ENCODE measurements at places on chromosomes 2 and 18. TPM values are rescaled to one million over a fixed set of nuclear protein-coding genes. Genes with fewer than 3 reads are reported as not detected.

GRCh38 chr2:19857100-19857499, 44.7 kb downstream of the TTC32 start:
- DNase-seq, result no peak

DNA sequence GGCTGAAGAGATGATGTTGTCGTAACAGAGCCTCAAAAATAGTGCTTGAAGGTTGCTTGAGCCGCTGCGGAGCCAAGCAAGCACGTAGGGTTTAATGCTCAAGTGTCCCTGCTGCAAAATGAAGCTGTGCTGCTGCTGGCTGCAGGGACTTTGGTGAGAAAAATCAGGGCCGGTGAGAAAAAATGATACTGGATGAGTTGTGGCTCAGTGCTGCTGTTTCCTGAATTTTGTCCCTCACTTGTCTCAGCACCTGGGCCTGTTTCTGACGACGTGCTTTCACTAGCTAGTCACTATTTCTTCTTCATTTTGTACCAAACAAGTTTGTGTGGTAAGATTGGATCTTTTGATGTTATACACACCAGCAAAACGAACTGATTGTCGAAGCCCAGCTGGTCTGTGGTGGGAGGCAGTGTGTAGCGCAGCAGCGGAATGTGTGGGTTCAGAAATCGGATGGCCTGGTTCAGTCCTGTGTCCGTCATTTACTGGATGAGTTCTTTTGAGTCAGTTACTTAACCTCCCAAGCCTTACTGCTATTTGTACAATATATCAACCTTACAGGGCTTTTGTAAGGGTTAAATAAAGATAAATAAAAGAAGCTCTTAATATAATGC, 172.8 kb upstream of the FOSL2 start:
- DNase-seq, result no peak

DNA sequence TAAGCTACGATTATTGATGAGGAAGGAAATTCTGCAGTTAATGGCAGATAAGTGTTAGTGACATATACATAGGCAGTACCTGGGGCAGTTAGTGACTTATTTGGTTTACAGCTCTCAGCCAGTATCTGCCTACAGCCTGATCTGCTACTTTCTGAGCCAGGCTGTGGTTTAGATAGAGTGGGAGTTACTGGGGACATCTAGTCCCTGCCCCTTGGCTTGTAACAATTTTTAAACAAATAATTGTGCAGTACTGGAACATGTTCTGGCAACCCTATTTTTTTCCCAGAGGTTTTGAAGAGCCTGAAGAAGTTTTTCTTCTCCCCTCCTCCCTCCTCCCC, 2.3 kb downstream of the KIF5C start:
- DNase-seq, result no peak

DNA sequence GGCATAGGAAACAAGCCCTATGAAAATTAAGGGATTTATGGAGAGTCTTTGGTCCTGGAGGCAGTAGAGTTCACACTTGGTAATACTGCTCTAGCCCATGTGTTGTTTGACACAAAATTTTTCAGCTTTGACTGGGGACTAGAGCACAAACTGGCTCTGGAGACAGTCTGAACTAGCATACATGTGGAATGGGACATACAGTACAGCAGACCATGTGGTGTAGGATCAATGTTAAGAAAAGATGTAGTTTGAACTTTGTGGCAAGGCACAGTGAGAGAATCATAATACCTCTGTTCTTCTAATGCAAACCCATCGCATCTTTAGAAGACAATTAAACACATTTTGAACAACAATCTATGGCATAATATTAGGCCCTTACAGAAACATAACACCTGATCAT, 521.5 kb upstream of the DDX18 start:
- DNase-seq, result no peak

DNA sequence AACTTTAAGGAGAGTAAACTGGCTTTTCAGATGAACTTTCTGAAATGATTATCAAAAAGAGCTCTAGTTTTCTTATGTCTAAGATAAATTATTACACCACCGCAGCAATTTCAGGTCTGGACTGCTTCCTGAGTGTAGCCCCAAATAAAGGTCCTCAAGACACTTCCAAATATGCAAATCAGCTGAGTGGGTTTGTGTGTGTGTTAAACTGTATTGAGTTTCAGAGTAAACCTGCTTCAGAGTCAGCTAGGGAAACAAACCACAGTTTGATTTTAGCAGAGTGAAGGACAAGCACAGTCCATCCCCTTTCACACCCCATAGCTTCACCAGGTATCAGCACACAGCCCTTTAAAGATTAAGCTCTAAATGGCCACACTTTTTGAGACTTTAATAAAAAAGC, 168.7 kb downstream of the NRXN1 start:
- DNase-seq, result no peak

DNA sequence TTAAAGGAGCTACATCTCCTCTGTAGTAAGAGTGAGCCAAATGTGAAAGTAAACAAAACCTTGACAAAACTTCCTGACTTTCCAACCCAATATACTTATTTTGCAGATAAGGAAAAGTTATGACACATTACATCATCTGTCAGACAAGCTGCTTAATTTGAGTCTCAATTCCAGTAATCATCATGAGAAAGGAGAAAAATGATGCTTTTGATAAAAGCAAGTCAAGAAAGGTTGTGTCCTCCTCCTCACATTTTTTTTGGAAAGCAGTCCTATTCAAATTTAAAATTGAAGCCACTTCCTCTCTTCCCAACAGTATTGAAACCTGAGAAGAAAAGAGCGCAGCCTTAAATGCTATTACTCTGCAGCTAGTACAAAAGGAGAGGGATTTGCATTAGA, 519.6 kb downstream of the LRP1B start:
- no peak for DNase-seq

DNA sequence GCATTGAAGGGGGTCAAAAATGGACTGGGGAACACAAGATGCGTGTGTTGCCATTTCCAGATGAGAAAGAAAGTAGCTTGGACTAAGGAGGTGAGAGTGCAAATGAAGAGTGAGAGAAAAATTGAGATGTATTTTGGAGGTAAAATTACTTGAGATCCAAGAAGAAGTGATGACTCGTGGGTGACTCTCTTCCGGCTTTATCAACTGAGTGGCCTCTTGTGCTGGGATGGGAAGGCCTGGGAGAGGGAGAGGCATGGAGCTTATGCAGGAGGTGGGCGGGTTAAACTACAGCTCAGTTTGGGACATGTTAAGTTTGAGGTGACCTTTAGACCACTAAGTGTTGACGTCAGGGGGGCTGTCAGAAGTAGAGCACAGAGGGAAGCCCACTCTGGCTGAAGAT, 34.9 kb downstream of the SULT1C2 start:
- no peak for DNase-seq

- DNase-seq, result no peak
Measured at GRCh38 chr2:20593072-20594034, 57.5 kb downstream of the HS1BP3 start.

DNA sequence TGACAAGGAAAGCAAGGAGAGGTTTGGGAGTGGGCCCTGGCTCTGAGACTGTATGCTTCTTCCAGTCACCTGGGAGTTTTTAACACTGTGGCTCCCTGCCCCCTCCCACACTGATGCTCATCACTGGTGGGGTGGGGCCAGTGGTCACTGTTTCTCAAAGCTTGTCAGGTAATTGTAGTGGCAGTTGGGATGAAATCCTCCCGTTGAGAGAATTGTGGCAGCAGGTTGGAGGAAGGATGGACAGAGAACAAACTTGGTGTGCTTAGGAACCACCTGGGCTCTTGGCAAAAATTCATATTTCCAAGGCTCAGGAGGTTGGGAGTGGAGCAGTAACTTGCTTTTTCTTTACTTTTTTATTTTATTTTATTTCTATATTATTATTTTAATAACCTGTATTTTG, 25.1 kb downstream of the DGKD start:
- DNase-seq, result no peak

DNA sequence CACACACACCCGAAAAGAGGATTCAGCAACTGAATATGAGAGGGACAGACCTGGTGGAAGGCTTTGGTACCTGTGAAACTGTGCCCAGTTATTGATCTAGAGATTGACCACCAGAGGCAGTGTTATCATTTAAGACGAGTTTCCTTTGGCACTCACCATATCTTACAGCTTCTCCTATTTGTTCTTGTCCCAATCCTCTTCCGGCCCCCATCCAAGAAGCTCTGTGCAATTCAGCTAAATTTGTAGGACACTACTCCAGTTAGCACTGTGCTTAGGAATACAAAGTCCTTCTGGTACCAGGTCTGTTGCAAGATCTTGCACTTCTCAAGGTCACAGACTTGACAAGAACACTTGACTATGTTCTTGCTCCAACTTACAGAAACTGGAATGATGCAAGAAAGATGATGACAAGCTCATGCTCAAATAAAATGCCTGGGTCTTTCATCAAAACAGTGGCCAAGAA, 177.7 kb downstream of the TMEM247 start:
- no peak for DNase-seq

DNA sequence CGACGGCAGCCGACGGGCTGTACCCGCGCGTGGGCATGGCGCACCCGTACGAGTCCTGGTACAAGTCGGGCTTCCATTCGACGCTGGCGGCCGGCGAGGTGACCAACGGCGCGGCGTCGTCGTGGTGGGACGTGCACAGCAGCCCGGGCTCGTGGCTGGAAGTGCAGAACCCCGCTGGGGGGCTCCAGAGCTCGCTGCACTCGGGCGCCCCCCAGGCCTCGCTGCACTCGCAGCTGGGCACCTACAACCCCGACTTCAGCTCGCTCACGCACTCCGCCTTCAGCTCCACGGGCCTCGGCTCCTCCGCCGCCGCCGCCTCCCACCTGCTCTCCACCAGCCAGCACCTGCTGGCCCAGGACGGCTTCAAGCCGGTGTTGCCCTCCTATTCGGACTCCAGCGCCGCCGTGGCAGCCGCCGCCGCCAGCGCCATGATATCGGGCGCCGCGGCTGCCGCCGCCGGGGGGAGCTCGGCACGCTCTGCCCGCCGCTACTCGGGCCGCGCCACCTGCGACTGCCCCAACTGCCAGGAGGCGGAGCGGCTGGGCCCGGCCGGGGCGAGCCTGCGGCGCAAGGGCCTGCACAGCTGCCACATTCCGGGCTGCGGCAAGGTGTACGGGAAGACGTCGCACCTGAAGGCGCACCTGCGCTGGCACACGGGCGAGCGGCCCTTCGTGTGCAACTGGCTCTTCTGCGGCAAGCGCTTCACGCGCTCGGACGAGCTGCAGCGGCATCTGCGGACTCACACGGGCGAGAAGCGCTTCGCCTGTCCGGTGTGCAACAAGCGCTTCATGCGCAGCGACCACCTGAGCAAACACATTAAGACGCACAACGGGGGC, 2.0 kb downstream of the SP9 start:
- no peak for DNase-seq

DNA sequence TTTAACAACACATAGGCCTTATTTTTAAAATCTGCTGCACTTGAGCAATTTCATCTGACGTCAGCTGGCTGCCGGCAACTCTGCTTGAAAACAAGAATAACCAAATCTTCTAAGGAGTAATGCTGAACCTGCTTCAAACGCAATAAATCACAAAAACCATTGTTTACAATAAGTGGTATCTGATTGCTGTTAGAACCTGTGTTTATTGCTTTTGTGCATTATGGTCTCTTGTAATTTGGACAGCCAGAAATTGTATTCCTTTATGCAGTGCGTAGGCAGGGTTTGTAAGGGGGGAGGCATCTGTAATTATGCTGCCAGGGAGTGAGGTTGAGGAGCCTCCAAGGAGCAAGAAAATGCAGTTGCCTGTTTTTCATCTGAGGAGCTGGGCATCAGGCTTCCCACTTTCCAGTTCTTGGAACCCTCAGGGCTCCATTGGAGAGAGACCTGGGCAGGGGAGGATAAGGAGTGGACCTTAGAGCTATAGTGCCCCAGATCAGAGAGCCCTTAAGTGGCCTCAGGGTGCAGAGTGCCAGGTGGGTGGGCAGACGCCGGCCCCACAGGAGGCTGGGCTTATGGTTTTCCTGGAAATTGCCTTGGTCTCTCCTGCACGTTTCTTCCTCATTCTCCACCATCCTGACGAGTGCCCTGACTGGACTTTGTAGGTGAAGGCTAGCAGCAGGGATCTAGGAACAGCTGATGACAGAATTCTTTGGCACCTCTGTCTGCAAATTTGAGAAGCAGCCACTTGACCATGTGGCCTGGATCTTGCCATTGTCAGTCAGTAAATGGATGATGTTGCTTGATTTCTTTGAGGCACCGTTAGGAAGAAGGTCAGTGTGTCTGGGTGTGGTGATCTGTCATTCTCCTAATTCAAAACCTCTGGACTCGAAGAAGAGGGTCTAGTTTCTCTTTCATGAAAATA, 129.2 kb downstream of the KLHL29 start:
- DNase-seq, result no peak

DNA sequence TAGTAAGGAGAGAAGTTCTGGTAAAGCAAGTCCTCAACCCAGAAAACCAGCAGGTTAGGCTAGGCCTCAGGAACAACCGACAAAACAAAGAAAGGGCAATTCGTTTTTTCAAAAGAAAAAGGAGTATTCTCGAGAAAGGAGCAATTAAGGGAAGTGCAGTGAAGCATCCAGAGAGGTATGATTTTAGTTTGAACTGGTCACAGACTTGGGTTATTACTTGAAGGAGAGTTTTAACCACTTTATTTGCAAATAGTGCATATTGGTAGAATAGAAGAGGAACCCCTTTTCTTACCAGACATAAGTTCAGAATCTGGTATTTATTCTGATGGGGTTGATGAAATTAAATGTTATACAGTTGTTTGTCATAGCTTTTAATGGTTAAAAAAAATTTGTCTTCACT, 110.0 kb upstream of the GCFC2 start:
- DNase-seq, result no peak

DNA sequence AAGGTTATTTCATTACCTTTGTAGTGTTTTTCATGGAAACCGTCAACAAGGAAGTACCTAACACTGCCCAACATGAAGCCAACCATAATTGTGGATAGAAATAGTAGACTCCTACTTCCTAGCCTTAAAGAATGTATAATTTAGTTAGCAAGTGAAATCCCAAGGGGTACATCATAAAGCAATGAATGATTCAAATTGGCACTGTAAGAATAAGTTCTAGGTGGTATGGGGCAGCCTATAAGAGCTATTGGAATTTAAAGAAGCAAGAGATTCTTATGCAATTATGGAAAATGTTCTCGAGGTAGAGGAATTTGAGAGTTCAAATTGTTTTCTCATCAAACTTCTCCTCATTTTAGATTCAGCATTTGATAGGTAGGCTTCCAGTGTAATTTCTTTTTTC, 157.9 kb downstream of the FMNL2 start:
- DNase-seq, result no peak

Gene CD207
- not detected for total RNA-seq

Gene ANKRD29
- total RNA-seq, result 1.2 TPM

Gene CHRNG
- 0.16 TPM for total RNA-seq

Gene TMEM247
- total RNA-seq, result not detected

Gene COLEC11
- 0.78 TPM for total RNA-seq

Gene CRYGC
- not detected for total RNA-seq

Gene FEV
- not detected for total RNA-seq

Gene KDSR
- total RNA-seq, result 12.2 TPM

Measured in occipital lobe (tissue), 3 donors.